Body of pancreas (tissue), 4 donors: ENCODE measurements at places on chromosomes 6 and 20. TPM values are rescaled to one million over a fixed set of nuclear protein-coding genes. Genes with fewer than 3 reads are reported as not detected.

MAFB gene
- 21.1 TPM for total RNA-seq

MAP7 gene
- total RNA-seq, result 19.7 TPM

FAM162B gene
- total RNA-seq, result not detected

DZANK1 gene
- total RNA-seq, result 1.6 TPM

TUBB2B gene
- 1.3 TPM for total RNA-seq

HTR1E gene
- total RNA-seq, result not detected

CDSN gene
- not detected for total RNA-seq

SFT2D1 gene
- 11.5 TPM for total RNA-seq

EIF2S2 gene
- 22.6 TPM for total RNA-seq

GPR63 gene
- 2.3 TPM for total RNA-seq

SDCBP2 gene
- total RNA-seq, result 14.8 TPM

COL20A1 gene
- total RNA-seq, result not detected

PI16 gene
- 3.1 TPM for total RNA-seq

PGM3 gene
- total RNA-seq, result 50.1 TPM

KIAA1755 gene
- 0.78 TPM for total RNA-seq

KIF6 gene
- not detected for total RNA-seq

LKAAEAR1 gene
- 3.9 TPM for total RNA-seq

NFKBIL1 gene
- 5.6 TPM for total RNA-seq

PTGIS gene
- 10.9 TPM for total RNA-seq

CLVS2 gene
- not detected for total RNA-seq

C6orf15 gene
- total RNA-seq, result not detected

C6orf58 gene
- total RNA-seq, result not detected

MYCT1 gene
- 4.6 TPM for total RNA-seq

FILIP1 gene
- 6.5 TPM for total RNA-seq

SLC17A2 gene
- not detected for total RNA-seq

GNMT gene
- total RNA-seq, result 630 TPM

TRIM39 gene
- total RNA-seq, result 7.5 TPM

RSPO4 gene
- total RNA-seq, result not detected

BNIP5 gene
- total RNA-seq, result 0.33 TPM

SPTLC3 gene
- 5.3 TPM for total RNA-seq

RGS19 gene
- total RNA-seq, result 9.1 TPM

CST5 gene
- total RNA-seq, result not detected

SLC32A1 gene
- total RNA-seq, result not detected

BPIFB4 gene
- total RNA-seq, result not detected

MROH8 gene
- total RNA-seq, result 13.5 TPM

RNF182 gene
- 0.33 TPM for total RNA-seq

ZSCAN16 gene
- 5.9 TPM for total RNA-seq

BMP6 gene
- 1.6 TPM for total RNA-seq

ADTRP gene
- not detected for total RNA-seq

LAMA5 gene
- total RNA-seq, result 115 TPM

CCDC170 gene
- total RNA-seq, result not detected

MLIP gene
- total RNA-seq, result under 0.01 TPM

ZSCAN23 gene
- 2.3 TPM for total RNA-seq

STMN3 gene
- 7.8 TPM for total RNA-seq

TCF15 gene
- not detected for total RNA-seq

POPDC3 gene
- not detected for total RNA-seq
